ENCODE measurements at places on chromosomes 2 and 18.

GRCh38 chr2:218229239-218229638, 12.2 kb downstream of the ARPC2 start:
- no peak for DNase-seq

GRCh38 chr18:22094358-22094734, 75.0 kb upstream of the GATA6 start:
- DNase-seq: no peak

GRCh38 chr18:79971211-79971952, 6.9 kb downstream of the HSBP1L1 start:
- DNase-seq: no peak

DNA sequence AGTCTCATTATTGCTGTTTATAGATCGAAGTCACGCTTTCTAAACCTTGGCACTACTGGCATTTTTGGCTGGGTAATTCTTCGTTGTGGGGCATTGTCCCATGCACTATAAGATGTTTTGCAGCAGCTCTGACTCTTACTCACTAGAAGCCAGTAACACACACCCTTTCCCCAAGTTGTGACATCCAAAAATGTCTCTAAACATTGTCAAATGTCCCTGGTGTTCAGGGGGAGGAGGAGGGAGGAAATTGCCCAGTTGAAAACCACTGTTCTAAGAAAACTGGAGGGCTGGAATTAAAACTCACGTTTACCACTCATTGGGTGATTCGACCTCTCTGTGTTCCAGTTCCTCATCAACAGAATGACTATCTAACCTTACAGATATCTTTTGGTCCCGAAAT, 115.7 kb upstream of the KLF7 start:
- DNase-seq: no peak

- no peak for DNase-seq
These were observed 109.0 kb downstream of the STK39 start for GRCh38 chr2:168138374-168138773.

- DNase-seq: no peak
These were observed 1090.2 kb upstream of the PIK3C3 start for GRCh38 chr18:40864846-40865245.

GRCh38 chr18:3615374-3615985, 165.5 kb downstream of the TGIF1 start:
- DNase-seq: peak; percentile 39

GRCh38 chr18:61951396-61951795, 58.6 kb upstream of the RNF152 start:
- no peak for DNase-seq

GRCh38 chr2:172285010-172285621, 142.3 kb upstream of the ITGA6 start:
- DNase-seq: peak; percentile 58

GRCh38 chr2:168210895-168211570, 36.4 kb downstream of the STK39 start:
- no peak for DNase-seq

DNA sequence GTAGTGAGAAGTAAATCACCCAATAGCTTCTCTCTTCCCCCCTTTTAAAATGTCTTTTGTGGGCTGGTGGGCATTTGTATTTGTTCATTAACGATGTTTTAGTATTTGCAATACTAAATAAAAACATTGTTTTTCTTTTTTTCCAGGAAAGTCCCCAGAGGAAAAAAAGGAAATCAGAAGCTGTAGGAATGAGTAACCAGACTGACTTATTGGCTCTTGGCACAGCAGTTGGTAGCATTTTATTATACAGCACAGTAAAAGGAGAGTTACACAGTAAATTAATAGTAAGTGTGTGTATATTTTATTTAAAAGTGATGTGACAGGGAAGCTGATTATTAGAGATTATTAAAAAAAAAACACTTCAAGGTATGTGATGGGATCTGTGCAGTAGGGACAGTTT, 7.4 kb downstream of the WDR43 start:
- no peak for DNase-seq

GRCh38 chr18:63850020-63850419, 37.5 kb upstream of the SERPINB2 start:
- DNase-seq: no peak

GRCh38 chr2:230520875-230521155, 104.8 kb downstream of the SP100 start:
- DNase-seq: no peak

GRCh38 chr2:52686935-52687334, 1080.7 kb upstream of the CHAC2 start:
- DNase-seq: no peak

GRCh38 chr2:44599130-44599529, 237.4 kb downstream of the CAMKMT start:
- no peak for DNase-seq

GRCh38 chr2:49318531-49318930, 164.2 kb upstream of the FSHR start:
- DNase-seq: no peak

DNA sequence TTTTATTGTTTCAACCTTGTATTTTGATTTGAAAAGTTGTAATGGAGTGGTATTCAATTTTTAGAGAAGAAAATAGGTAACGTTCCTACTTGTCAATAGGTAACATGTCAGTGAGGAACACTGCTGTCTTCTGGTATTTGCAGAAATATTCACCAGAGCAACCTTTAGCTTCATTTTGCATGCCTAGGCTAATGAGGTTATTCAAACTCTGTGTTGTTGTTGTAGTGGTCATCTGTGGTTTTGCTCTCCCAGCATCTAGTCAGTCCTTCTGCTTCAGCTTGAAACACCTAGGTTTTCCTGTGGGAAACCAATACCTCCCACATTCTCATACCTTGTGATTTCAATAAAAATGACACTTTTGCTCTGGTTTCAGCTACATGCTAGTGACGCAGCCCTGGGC, 98.4 kb downstream of the LYPD6 start:
- no peak for DNase-seq

- no peak for DNase-seq
These were observed 23.8 kb upstream of the STK25 start for GRCh38 chr2:241532168-241532567.

DNA sequence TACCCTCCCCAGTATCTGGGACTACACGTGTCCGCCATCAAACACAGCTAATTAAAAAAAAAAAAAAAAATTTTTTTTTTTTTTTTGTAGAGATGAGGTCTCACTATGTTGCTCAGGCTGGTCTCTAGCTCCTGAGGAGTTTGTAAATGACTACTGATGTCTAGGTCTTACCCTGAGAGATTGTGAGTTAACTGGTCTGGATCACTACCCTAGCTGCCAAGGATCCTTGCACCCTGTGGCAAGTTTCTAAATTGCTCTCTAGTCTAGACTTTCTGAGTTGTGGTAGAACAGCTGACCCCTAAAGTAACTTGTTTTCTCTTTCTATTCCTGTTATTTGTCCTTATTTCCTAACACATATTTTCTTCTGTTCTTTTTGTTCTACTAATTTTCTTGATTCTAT, 44.5 kb downstream of the ABHD3 start:
- DNase-seq: no peak

DNA sequence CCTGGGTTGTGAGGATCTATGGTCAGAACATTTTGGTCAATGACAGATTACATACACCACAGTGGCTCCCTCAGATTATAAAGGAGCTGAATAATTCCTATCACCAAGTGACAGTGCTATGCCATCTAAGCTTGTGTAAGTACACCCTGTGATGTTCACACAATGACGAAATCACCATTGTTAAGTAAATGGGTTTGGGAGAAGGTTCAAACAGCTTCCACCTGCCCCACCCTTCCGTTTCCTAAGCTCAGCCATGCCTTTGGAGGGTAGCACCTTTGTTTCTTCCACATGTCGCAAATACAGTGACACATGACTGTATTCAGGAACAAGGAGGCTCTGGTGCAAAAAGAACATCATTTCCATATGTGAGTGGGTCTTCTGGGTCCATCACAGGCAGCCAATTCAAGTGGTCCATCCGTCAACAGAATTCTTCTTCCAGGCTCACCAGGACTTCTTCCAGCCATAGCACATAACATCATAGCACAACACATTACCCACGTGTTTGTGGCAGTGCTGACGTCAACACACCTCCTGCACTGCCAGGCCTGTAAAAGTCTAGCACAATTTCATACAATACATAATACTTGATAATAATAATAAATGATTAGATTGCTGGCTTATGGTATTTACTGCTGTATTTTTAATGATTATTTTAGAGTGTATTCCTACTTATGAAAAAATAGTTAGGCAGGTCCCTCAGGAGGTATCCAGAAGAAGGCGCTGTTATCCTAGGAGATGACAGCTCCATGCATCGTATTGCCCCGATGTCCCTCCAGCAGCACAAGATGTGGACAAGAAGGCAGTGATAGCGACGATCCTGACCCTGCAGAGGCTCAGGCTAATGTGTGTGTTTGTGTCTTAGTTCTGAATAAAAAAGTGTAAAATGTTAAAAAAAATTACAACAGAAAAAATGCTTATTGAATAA, 264.8 kb downstream of the ANAPC1 start:
- DNase-seq: no peak

GRCh38 chr2:232422051-232422450, 15.4 kb downstream of the ALPG start:
- DNase-seq: peak; percentile 1

DNA sequence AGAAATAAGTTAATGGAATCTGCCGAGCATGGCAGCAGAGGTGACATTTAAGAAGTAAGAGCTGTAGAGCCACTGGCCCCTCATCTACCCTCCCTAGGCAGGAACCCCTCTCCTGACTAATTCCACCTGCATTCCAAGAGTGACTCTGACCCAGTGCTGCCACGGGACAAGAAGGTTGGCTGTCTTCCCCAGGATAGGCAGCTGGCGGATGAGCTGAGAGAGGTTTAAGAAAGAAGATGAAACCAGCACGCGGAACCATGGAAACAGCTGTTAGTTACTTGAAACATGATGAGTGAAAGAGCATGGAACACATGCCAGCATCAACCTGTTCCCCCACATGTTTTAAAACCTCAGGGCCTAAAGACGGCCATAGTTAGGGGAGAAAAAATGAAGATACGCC, 74.1 kb downstream of the RND3 start:
- DNase-seq: no peak

- no peak for DNase-seq
These were observed 37.2 kb upstream of the SLC35G4 start for GRCh38 chr18:11572201-11572600.

All from D341Med (cell line).